ENCODE measurements at places on chromosomes 5 and 9.

GRCh38 chr9:129408535-129409215 lies 212.2 kb downstream of the C9orf50 start:
- no peak for DNase-seq

- DNase-seq: no peak
Measured at GRCh38 chr9:111985315-111985714, 88.7 kb downstream of the UGCG start.

DNA sequence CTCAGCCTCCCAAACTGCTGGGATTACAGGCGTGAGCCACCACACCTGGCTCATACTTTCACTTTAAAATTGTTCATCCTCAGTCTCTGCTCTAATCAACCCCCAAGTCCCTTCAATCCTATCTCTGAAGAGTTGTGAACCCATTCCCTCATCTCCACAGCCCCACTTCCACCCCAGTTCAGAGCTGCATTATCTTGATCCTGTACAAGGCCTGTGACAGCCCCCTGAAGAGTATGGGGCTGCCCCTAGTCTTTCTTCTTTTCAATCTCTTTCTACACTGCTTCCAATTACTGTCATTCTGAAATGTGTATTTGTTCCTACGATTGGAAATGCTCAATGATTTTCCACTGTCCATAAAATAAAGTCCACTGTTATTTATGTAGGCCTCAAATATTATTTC lies 588.3 kb downstream of the RAB3C start:
- DNase-seq: no peak

- no peak for DNase-seq
Measured at GRCh38 chr5:65815161-65815560, 93.2 kb downstream of the NLN start.

GRCh38 chr5:27748847-27749246 lies 710.5 kb upstream of the CDH9 start:
- DNase-seq: no peak

- no peak for DNase-seq
Measured at GRCh38 chr9:37424686-37425297, 2.3 kb downstream of the GRHPR start.

GRCh38 chr5:81081461-81081835 lies 121.3 kb downstream of the RASGRF2 start:
- DNase-seq: no peak

- peak; percentile 81 for DNase-seq
Measured at GRCh38 chr9:16062542-16063240, 509.8 kb downstream of the CCDC171 start.

GRCh38 chr5:120199559-120199958 lies 264.5 kb upstream of the PRR16 start:
- DNase-seq: no peak

DNA sequence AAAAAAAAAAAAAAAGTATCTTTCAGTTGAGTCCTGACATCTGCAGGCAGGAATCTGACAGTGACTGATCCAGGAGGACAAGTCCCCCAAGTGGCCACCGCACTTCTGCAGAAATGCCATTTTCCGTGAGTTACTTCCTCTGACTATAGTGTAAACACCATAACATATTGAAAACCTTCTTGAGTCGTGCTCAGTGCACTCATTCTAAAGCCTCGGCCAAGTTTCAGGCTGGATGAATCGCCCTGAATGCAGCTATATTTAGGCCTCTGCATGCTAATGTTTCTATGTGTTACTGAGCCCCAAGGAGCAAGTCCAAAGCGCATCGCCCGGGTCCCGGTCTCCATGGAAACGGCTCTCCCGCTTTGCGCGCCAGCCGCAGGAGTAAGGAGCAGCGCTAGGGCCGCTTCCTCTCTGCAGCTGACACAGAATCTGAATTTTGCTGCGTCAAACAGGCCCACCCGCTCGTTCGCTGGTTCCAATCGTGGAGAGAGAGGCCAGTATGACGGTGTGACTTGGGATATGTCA lies 335.4 kb downstream of the MSX2 start:
- DNase-seq: peak; percentile 1

- peak; percentile 89 for DNase-seq
Measured at GRCh38 chr9:14417237-14417636, 103.3 kb upstream of the NFIB start.

DNA sequence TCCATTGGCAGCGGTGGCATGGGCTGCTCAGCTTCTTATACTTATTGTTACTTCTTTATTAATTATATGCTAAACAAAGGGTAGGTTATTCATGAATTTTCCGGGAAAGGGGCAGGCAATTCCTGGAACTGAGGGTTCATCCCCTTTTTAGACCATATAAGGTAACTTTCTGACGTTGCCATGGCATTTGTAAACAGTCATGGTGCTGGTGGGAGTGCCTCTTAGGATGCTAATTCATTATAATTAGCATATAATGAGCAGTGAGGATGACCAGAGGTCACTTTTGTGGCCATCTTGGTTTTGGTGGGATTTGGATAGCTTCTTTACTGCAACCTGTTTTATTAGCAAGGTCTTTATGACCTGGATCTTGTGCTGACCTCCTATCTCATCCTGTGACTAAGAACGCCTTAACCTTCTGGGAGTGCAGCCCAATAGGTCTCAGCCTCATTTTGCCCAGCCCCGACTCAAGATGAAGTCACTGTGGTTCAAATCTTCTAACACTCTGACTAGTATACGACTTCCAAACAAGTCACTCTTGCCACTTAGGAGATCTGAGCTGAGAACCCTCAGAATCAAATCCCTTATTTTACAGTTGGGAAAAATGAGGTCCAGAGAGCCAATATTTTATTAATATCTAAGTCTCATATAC lies 237.5 kb downstream of the TRIM32 start:
- DNase-seq: no peak

- no peak for DNase-seq
Measured at GRCh38 chr9:133786371-133786753, 48.2 kb upstream of the SARDH start.

DNA sequence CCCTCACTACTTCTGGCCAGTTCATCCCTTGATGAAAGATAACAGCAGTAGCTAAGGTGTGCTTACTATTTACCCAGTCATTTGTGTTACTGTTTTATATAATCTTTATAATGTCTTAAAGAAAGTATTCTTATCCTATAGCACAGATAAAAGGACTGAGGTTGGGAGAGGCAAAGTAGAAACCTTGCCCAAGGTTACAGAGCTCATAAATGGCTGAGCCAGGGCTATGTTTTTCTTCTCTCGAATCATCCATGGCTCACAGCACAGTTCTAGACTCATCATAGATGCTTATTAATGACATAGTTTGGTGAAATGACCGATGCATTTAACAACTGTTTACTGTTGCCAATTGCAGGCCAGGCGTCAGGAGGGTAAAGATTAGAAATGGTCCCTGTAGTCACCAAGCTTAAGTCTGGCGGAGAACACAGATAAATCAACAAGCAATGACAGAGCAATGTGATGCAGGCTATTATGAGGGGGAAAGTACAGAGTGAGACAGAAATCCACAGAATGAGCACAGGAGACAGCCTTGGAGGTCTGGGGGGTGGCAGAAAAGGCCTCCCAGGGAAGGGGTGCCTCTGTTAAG lies 65.6 kb upstream of the ZNF622 start:
- DNase-seq: no peak

DNA sequence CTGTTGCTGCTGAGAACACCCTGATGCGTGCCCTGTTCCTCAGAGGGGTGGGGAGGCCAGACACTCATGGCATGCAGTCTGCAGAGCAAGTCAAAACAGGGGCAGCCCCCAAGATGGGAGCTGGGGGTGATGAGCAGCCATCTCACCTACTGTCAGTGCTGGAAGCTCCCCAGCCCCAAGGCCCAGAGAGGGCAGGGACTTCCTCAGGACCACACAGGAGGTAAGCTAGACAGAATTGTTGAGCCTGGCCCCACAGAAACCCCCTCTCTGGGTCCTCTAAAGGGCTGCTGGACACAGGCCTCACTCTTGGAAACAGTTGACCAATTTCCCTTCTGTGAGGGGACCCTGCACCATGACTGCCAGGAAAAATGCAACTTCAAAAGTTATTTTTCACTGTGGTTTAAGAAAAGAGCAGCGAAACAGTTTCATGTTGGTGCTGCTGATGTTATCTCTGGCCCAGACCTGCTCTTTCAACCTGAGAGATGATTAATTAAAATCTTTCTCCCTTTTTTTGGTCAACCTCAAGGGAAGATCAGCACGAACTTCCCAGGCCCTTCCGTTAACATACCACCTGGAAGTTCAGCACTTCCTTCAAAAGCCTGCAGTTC lies 9.6 kb downstream of the CSF2 start:
- DNase-seq: no peak

DNA sequence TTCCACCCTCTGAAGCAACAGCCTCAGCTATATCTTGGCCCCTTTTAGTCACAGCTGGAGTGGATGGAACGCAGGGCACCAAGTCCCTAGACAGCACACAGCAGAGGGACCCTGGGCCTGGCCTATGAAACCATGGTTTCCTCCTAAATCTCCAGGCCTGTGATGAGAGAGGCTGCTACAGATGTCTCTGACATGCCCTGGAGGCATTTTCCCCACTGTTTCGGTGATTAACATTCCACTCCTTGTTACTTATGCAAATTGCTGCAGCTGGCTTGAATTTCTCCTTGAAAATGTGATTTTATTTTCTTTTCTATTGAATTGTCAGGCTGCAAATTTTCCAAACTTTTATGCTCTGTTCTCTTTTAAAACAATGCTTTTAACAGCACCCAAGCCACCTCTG lies 384.8 kb downstream of the PRR16 start:
- no peak for DNase-seq

GRCh38 chr5:3105581-3105980 lies 354.1 kb upstream of the IRX2 start:
- no peak for DNase-seq

GRCh38 chr9:79604149-79604548 lies 32.4 kb downstream of the TLE4 start:
- DNase-seq: no peak

GRCh38 chr5:138352722-138353559 lies 456 bp downstream of the KDM3B start:
- no peak for DNase-seq

DNA sequence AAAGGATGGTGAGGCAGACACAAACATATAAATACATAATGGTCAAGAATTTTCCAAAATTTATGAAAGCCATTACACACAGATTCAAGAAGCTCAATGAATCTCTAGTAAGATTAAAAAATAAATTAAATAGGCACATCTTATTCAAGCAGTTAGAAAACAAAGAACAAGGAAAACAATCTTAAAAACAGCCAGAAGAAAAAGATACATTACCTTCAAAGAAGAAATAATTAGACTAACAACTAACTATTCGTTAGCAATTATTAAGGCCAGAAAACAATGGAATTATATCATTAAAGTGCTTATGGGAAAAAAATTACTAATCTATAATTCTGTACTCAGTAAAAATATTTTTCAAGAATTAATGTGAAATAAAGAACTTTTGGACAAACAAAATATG lies 593.1 kb downstream of the EBF1 start:
- DNase-seq: no peak

- no peak for DNase-seq
Measured at GRCh38 chr5:168292786-168293696, 1.6 kb downstream of the WWC1 start.

GRCh38 chr5:134649163-134649835 lies 714 bp downstream of the SEC24A start:
- DNase-seq: peak; percentile 13

- DNase-seq: peak; percentile 39
Measured at GRCh38 chr9:5714501-5715401, 85.8 kb downstream of the RIC1 start.

DNA sequence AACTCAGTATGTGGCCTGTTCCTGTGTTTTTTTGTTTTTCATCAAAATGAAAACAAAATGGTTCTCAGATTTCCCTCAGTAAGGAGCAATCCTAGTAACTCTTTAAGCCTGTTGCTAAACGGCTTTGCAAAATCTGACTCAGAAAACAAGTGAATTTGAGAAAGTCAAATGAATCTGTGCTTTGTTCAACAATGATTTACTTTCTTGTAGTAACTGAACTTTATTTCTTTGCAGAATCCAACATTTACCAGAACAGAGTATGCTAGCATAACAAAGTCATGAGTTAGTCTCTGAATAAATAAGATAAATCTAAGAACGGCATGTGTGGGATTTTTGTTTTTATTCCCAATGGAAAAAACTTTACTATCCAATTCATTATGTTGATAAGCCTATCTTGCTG lies 93.8 kb downstream of the OXCT1 start:
- peak; percentile 84 for DNase-seq

GRCh38 chr5:67283275-67283987 lies 86.8 kb upstream of the CD180 start:
- no peak for DNase-seq

DNA sequence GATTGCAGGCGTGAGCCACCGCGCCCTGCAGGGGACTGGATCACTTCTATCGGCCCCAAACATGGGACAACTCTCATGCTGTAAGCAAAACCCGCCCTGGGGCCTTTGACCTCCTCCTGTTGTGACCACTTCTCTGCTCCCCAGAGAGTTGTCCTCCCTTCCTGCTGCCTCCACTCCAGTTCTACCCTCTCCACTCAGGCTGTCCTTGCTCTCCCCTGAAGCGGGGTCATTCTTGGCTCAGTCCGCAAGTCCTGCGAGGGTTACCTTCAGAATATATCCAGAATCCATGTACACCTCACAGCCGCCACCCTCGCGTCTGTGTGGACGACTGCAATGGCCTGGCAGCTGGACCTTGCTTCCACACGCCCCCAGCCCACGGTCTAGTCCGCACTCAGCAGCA lies 273.7 kb downstream of the PBX3 start:
- DNase-seq: no peak

DNA sequence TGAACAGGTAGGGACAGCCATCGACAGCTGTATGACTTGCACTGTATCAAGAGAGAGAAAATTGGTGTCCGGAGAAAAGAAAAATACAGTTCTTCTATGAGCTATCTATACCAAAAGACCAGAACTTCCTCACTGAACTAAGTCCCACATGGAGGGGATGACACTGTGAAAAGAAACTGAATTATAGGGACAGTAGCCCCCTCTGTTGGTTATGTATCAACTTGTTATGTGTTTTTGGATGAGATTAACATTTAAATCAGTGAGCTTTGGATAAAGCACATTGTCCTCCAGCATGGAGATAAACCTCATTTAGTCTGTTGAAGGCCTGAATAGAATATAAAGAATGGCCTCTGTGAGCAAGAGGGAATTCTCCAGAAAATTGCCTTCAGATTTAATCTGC lies 176.6 kb upstream of the SH3GL2 start:
- peak; percentile 30 for DNase-seq

- peak; percentile 81 for DNase-seq
Measured at GRCh38 chr5:55534436-55535198, at the start of gene PLPP1. PLPP1 (minus strand) TSS chr5:55534964; CDS start chr5:55534629, 335 bp downstream.

DNA sequence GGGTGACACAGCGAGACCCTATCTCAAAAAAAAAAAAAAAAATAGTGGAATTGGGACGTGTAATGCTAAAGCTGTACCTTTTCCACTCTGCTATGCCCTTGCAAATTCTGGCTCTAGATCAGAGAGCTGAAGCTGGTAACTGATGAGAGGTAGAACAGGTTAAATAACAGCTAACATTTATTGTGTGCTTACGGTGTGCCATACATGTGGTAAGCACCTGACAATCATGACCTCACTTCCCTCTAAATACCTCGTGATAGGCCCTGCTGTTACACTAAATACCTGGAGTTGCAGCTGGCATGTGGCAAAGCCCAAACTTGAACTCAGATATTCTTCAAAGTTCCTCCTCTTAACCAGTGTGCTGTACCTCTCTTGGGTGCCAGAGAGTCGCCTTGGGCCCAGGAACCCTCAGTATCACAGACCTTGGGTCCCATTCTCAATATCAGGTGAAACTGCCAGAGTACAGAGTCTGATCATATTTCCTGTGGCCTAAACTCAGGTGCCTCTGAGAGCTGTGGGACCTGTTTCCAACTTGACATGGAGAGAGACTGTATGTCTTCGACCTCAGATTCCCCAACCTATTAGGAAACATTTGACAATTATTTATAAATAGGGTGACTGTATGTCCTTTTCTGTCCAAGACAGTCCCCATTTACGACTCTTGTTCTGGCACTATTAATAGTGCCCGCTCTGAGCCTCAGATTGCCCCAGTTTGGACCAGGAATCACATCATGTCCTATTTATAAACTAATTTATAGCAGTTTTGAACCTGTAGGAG lies 4.8 kb downstream of the ARL10 start:
- DNase-seq: no peak

Data from fibroblast of the aortic adventitia (primary cell).